ENCODE measurements at places on chromosomes 3 and 15.

- no peak for DNase-seq
These were observed 267.0 kb downstream of the PTPRG start for GRCh38 chr3:61828184-61828874.

- no peak for DNase-seq
These were observed 176.0 kb downstream of the CDIN1 start for GRCh38 chr15:36755341-36756000.

GRCh38 chr15:48858401-48858800, 19.5 kb upstream of the EID1 start:
- peak; percentile 45 for DNase-seq

DNA sequence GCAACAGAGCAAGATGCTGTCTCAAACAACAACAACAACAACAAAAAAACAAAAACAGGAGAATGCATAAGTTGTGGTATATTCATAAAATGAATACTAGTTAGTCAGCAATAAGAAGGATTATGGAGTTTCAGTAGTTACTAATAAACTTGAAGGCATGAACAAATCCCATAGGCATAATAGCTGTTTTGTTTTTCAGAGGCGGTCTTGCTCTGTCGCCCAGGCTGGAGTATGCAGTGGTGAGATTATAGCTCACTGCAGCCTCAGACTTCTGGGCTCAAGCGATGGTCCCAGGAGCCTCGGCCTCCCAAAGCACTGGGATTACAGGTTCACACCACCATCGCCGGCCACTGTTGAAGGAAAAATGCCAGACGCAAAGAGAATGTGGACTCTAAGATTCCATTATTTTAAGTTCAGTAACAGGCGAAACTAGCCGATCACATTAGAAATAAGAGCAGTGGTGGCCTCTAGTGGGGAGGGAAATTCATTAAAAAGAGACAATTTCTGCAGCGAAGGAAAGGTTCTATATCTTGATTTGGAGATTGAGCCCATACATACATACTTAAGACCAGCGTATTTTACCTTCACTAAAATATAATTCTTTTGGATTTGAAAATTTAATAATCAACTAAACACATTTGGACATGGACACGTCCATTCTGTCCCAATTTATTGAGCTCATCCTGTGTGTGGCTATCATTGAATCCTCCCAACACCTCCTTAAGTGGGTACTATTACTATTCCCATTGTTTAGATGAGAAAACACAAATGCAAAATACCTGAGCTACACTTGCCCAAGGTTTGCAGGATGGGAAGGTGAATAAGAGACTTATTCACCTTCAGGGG, 27.4 kb upstream of the HDAC11 start:
- peak; percentile 47 for DNase-seq

GRCh38 chr15:66725464-66725785, 23.4 kb downstream of the SMAD6 start:
- DNase-seq = no peak

DNA sequence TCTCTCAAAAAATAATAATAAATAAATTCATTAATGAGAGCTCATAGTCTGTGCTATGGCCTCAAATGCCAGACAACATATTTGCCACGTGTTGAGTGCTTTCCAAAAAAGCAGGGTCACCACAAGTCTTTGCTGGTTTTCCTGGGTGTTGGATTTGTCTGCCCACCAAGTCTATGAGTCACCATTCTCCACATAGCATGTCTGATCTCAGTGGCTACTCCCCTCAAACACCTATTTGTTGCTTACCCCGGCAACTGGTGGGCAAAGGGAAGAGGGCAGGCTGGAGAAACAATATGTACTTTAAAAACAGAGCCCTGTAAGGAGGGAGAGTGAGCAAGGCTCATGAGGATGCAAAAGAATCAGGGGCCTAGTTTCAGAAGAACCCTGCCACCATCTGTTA, 120.0 kb upstream of the ARRDC4 start:
- DNase-seq = no peak

- DNase-seq = no peak
These were observed 849 bp upstream of the HDAC11 start for GRCh38 chr3:13479332-13479581.

GRCh38 chr15:65532738-65533051, 2.4 kb downstream of the HACD3 start:
- DNase-seq = no peak

DNA sequence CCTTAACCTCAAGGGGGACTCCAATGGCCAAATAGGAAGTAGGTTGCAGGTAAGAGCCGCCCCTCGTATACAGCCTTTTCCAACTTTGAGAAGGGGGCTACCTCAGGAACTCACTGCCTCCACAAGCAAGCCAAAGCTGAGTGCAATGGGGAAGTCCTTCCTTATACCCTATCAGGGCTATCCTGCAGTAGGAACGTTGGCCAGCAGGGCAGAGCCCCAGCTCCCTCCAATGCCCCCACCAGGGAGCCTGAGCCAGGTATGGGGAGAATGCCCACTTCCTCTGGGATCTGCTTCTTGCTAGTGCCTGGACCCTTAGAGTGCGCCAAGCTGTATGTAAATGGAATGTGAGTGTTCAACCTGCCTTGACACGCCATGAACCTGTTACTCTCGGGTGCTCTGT, 16.3 kb downstream of the CACNA2D2 start:
- DNase-seq = no peak

DNA sequence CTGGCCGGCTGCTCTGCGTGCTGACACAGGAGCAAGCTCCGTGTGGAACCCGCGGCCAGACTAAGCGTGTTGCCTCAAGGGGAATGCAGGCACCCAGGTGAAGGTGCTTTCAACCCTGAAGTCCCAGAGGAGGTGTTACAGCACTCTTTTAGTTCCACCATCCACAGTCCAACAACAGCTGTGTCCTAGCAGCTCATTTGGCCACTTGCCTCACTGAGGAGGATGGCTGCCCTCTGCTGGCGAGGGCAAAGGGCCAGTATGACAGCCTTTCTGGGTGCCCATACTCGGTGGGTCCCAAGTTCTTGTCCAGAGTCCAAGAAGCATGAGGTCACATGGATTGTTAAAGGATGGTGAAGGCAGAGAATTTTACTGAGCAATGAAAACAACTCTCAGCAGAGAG, 87.8 kb downstream of the C3orf85 start:
- no peak for DNase-seq

- DNase-seq = no peak
These were observed 316.8 kb downstream of the VPS13C start for GRCh38 chr15:61743345-61743909.

GRCh38 chr15:81069356-81069755, 64.7 kb upstream of the CFAP161 start:
- DNase-seq = no peak

- DNase-seq = no peak
These were observed 31.7 kb downstream of the SLCO2A1 start for GRCh38 chr3:133997871-133998635.

- DNase-seq = no peak
These were observed 255.5 kb downstream of the OPA1 start for GRCh38 chr3:193848547-193848946.

DNA sequence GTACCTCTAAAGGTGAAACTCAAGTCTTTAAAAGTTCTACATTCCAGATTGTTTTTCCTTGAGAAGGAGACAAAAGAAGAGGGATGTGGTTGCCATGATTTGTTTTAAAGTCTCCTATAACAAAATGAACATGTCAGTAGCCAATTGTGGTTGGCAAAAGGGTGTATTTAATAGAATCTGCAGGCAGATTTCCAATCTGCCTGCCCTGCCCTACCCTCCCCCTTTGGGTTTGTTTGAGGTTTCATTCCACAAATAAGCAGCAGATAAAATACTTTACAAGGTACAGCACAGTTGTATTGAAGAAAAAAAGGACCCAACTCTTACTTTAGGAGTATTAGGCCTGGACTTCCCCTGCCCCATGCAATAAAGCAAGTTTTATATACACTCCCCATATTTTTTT, 59.5 kb downstream of the MLH1 start:
- no peak for DNase-seq

- peak; percentile 14 for DNase-seq
These were observed 476.6 kb upstream of the ROBO1 start for GRCh38 chr3:80244390-80244789.

DNA sequence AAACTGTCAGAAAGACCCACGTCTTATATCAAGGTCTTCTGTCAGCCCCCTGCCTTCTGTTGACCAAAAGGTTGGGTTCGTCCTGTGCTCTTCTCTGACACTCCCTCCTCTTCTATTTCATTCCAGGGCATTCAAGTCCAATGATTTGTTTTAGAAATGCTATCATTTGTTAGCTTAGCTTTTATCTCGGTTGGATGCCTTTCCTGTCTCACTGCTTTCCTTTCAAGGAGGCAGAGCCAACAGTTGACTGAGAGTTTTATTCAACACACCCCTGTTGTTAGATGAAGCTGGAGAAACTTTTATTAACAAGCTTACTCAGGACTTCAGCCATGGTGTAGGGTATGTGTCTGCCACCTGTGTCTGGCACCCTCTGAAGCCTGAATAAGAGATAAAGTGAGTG, 112.0 kb upstream of the SLC7A14 start:
- DNase-seq = peak; percentile 51

DNA sequence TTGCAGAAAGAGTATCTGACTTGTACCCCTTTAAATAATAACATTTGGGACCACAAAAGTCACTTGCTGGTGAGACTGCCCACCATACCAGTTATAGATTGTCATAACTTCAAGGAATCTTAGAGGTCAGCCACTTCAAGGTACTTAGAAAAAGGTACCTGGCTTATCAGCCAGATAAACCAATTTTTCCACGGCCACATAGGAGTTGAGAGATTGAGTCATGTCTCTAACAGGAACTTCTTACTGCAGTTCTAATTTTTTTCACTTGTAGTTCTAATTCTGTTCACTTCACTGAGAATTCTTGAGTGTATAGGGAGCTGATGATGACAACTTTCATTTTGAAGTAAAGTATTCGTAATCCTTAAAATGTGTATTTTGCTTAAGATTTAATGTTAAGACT, 317.1 kb upstream of the CBLB start:
- DNase-seq = no peak

DNA sequence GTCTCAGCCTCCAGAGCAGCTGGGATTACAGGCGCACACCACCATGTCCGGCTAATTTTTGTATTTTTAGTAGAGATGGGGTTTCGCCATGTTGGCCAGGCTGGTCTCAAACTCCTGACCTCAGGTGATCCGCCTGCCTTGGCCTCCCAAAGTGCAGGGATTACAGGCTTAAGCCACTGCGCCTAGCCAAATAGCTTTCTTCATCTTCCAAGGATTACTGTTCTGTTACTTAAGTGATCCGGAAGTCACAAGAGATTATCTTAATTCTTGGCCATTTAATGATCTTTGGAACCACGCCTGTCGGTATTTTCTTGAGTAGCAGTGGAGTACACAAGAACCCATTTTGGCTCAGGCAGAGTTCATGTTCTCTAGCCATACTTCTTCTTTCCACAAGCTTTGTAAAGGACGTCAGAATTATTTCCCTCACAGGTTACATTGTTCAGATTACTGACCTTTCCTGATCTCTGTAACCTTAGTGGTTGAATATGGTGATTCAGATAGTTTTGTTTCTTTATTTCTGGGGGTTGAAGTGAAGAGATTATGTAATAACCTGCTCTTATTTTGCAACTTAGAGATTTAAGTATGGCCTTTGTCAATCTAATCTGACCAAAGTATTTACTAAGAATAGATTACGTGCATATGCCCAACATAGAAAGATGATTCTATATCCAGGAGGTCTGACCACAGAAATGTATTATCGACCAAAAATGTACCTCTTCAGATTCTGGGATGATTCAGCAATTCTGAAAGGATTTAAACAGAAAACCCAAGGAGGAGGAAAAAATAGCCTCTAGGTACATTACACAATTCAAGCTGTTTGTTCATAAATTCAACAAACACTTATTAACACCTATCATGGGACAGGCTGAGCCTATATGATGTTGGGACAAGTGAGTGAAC, 132.2 kb downstream of the GREM1 start:
- DNase-seq = peak; percentile 70

GRCh38 chr3:46272028-46272451, 29.8 kb downstream of the CCR3 start:
- no peak for DNase-seq

- no peak for DNase-seq
These were observed 71.6 kb downstream of the ABTB1 start for GRCh38 chr3:127744253-127744815.

DNA sequence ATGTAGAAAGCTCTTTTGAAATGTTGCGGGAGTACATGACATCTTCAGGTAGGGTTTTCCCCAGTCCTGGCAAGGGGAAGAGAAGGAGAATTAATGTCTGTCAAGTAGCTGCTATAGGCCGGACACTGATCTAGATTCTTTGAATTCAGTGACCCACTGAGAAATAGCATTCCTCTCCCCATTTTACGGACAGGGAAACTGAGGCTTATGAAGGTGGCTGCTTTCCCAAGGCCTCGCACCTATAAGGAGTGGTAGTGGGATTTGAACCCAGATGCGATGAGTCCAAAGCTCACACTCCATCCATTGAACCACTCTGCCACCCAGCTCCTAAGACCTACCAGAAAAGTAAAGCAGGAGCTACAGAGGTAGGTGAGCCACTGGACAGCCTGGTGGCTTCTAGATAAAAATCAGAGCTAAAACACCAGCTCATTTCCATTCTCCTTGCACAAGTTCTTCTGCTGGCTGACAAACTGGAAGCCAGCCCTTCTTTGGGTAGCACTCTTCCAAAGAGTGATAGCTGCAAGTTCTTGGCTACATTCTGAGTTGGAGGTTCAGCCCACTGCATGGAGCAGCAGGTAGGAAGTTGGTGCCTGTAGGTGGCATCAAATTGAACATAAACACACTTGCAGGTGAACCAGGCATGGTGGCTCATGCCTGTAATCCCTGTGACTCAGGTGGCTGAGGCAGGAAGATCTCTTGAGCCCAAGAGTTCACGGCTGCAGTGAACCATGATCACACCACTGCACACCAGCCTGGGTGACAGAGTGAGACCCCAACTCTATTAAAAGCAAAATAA, 22.0 kb downstream of the ZNF710 start:
- no peak for DNase-seq

DNA sequence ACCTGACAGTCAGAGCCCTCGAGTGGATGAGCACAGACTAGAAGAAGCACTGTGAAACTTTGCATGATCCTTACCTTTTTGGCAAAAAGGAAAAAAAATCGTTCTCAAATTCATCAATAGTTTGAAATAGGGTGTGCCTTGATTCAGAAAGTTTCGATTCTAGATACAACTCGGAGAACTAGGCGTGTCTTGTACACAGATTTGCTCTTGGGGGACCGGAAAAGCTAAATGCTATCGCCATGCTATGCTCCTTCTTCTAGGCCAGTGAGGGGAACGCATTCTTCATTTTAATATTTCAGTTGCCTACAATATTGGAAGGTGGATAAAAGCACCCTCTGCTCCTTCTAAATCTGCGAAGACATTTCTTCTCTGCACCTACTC, 25.0 kb downstream of the CD86 start:
- no peak for DNase-seq

- DNase-seq = no peak
These were observed 19.0 kb upstream of the CRABP1 start for GRCh38 chr15:78321041-78321570.
